ENCODE measurements at places on chromosomes 12 and 14.

GRCh38 chr12:57473392-57473791, 6.3 kb downstream of the ARHGAP9 start:
- no peak for DNase-seq

GRCh38 chr14:61233436-61233956, 47.6 kb downstream of the TMEM30B start:
- no peak for DNase-seq

DNA sequence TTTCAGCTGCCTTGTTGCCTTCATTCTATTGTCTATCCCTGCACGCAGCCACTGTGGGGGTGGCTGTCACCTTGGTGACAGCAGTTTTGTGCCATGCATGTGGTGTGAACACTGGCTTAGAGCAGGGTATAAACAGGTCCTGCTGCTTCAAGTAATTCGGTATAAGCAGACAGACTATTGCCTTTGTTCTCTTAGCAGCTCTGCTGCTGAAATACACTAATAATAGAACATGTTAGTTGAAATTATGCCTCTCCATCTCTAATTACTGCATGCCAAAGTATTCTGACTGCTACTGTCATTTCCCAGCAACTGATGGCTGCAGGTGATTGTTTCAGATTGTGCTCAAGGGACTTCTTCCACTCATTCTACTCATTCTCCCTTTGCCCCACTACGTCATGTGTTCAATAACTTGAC, 34.6 kb downstream of the PTPRO start:
- DNase-seq = no peak

GRCh38 chr14:61185534-61185933, 95.6 kb downstream of the TMEM30B start:
- DNase-seq = no peak

DNA sequence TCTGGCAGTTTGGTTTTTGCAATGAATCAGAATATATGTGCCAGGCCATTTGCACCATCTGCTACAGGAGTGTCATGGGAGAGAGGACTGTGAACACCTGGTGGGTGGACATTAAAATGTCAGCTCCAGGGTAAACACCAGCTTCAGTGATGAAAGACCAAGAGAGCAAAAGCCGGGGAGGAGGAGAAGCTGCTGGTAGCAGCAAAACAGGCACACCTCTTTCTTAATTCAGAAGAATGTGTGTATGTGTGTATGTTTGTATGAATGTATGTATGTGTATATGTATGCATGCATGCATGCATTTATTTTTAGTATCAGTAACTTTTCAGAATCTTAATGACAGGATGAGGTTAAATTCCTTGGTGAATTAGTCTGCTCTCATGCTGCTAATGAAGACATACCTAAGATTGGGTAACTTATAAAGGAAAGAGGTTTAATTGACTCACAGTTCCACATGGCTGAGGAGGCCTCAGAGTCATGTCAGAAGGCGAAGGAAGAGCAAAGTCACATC, 357.4 kb upstream of the PRICKLE1 start:
- DNase-seq = no peak

GRCh38 chr12:108914121-108914531, 34.2 kb downstream of the DAO start:
- no peak for DNase-seq

DNA sequence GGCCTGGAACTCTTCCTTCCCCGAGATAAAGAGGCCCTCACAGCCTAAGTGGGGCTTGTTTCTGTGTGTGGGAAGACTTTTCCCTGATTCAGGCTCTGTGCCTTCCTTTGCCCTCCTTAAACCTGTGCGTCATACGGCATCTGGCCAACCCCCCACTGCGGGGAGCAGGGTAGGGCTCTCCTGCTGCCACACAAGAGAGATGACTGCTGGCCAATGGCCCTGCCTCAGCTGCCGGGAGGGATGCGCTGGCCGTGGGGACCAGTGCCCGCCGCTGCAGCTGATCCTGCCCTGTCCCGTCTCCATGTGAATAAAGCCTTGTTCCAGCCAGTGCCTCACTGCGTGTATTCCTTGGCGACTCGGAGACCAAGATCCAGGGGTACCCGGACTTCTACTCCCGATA, 42.5 kb upstream of the BEGAIN start:
- DNase-seq = no peak

- DNase-seq = no peak
These were observed 241.1 kb downstream of the SPTSSA start for GRCh38 chr14:34220921-34221320.

- no peak for DNase-seq
These were observed 12.5 kb upstream of the KRT80 start for GRCh38 chr12:52204095-52204930.

DNA sequence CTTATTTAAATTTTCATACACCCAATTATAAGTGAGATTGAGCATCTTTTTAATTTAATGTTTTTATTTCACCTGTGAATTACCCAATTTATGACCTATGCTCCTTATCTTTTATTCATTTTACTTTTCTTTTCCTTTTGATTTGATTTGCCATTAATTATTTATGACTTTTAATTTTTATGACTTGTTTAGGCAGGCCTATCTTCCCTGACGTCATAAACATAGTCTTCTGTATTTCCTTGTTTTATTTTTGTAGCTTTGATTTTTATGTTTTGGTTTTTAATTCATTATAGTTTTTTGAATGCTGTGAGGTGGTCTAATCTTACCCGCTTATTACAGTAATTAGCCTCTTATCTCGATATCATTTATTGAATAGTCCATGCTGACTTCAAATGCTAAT, 467.1 kb upstream of the FAR2 start:
- no peak for DNase-seq

DNA sequence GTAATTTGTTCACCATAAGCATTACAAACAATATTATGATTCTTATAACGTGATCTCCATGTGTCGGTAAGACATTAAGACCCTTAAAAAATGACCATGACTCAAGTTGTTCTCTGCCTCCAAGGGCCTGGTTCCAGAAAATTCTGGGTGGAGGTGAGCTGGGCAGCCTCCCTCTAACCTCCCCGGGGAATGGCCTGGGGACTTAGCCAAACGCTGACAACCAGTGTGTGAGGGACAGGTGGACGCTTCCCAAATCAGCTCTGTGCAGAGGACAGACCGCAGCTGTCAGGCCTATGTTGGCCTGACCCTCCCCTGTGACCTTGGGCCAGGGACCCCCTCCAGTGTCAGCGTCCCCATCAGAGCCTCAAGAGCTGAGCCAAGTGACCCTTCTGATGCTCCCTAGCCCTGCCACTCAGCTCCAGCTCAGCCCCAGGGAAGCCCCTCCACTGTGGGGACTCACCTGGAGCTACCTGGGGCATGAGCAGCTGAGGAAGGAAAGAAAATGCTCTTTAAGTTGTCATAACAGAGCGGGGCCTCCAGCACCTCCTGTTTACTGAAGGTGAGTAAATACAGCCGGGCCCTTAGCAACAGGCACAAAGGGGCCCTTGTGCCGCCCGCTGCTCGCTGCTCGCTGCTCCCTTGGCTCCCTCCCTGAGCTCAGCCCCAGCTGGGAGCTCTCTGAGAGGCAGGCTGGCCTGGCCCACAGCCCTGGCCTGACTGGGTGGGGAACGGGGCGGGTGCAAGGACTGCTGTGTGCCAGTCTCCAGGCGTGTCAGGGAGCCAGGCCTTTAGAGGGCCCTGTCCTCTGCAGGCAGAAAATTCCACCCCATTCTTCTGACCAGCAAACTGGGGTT, 116.6 kb downstream of the CALM1 start:
- no peak for DNase-seq

DNA sequence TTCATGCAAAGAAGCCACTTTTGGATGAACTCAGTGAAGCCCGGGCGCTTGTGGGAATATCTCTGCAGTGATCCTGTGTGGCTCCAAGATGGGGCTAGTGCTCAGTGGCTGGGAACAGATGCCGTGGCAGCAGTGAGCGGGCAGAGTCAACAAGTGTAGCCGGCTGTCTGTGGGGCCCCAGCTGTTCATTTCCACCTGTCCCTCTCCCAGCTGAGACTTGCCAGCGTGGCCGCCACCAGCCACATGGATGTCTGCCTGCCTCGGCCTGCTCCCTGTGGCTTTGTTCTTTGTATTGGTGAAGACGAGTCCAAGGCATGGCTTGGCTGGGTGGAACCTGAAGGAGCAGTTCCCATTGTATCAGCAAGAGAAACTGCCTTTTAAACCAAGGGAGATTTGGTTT, 77.3 kb downstream of the NOS1 start:
- DNase-seq = no peak

- no peak for DNase-seq
These were observed 20.6 kb upstream of the RIN3 start for GRCh38 chr14:92493024-92493423.

DNA sequence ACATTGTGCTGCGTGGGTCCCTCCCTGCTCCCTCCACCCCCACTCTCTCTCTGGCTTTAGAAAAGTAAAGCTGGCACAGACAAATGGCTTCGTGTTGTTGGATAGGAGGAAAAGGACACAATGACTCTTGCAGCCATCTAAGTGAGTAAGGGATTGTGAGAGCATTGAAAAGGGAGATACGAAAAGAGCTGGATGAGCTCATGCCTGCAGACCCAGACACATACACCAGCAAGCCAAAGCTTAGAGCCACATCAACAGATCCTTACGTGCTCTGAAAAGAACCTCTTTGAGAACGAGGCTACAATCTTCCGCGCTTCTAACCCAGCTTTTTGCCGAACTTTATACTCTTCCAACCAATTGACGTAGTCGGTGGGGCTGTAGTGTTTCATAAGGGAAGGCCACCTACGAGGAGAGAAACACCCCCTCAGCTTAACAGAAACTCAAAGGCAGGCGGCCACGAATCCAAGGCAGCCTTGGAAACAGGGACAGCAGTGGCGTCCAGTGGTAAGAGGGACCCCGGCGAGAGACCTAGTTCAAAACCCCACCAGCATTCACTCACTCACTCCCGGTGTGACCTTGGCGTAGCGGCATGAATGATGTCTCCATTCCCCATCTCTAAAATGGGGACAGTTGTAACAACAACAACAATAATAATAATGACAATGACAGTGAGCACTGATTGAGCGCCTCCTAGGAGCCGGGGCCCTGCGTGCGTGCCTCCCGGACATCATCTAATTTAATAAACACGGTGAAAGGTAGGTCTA, 1.1 kb downstream of the FBXO21 start:
- DNase-seq = no peak

DNA sequence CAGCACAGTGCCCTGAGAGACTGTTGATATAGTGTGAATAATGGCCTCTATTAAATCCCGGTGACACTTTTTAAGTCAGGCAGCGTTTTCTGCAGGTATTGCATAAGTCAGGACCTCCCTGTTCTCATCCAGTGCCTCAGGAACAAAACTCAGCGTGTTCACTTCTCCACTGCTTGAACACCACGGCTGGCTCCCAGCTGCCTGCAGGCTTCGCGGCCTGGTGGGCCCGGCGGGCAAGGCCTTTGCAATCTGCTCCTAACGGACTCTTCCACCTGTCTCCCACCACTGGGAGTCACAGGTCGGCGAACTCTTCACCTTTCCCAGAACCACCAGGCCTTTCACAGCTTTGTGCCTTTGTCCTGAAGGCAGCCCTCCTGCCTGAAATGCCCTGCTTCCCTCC, 18.7 kb downstream of the RFX4 start:
- DNase-seq = no peak

DNA sequence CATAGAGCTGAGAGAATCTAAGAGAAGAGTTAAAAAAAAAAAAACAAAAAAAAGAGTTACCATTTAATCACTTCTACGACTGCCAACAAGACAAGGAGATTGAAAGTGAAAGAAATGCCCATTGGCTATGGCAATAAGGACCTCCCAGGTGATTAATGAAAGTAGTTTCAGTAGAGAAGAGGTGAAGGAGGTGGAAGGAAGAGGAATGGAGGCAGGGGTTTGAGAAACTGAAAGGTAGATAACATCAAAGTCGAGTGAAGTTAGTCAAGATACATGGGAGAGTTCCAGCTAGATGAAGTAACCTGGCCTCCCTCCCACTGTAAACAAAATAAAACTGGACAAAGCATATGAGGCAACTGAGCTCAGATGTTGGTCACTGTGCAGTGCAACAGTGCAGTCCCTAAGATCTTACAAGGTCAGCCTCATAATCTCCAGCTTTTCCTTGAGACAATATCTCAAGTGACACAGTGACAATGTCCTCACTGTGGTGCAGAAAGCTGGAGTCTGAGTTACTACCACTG, 118.0 kb upstream of the CCDC198 start:
- no peak for DNase-seq

DNA sequence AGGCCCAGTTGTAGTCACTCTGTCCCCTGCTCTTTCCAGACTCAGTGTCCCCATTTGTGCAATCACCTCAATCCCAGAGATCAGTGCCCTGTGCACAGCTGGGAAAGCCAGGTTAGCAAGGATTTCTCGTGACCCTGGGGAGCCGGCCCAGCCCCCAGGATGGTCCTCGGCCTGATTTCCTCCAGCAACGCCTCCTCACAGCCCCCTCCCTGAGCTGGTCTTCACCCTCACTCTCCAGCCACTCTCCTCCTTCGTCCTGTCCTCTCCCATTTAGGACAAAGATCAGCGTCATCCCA, 194.8 kb upstream of the C14orf180 start:
- no peak for DNase-seq

DNA sequence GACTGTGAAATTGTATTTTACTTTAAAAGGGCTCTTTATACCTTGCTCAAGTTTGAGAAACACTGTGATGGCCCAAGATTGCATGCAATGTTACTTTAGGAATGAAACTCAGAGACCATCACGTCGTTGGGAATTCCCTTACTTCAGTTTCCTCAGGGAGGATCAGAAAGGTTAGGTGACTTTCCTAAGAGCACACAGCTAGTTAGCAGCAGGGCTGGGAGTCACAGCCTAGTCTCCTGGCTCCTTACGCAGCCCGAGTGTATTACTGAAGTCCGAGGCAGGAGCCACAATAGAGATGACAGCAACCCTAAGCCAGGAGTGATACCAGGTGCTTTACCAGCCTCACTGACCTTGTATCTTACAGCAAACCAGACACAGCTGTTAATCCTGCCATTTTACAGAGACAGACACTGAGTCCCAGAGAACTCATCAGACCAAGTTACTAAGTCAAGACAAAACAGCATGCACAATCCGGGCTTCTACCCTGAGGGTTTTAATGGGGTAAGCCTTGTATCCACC, 67.0 kb downstream of the RBM19 start:
- DNase-seq = no peak

GRCh38 chr14:60396718-60397343, 89.0 kb downstream of the C14orf39 start:
- DNase-seq = no peak

GRCh38 chr12:39605501-39605900, 14.1 kb downstream of the ABCD2 start:
- DNase-seq = no peak

GRCh38 chr12:45828402-45828801, 98.9 kb downstream of the ARID2 start:
- no peak for DNase-seq

GRCh38 chr12:131371401-131372170, 339.3 kb upstream of the SFSWAP start:
- no peak for DNase-seq

- no peak for DNase-seq
These were observed 50.7 kb downstream of the FLRT2 start for GRCh38 chr14:85580536-85581140.

- DNase-seq = no peak
These were observed 22.2 kb upstream of the MEG3 start for GRCh38 chr14:100803676-100804075.
